NCI-H1436 (cell line): ENCODE measurements at places on chromosomes 2 and 18.

GRCh38 chr2:227479865-227480475, 8.0 kb downstream of the AGFG1 start:
- DNase-seq = no peak

- DNase-seq = no peak
Measured at GRCh38 chr18:45782662-45783061, 42.8 kb upstream of the SIGLEC15 start.

GRCh38 chr2:946073-946948, 4.3 kb upstream of the SNTG2 start:
- DNase-seq = no peak

- no peak for DNase-seq
Measured at GRCh38 chr2:401019-401679, 113.3 kb upstream of the ALKAL2 start.

DNA sequence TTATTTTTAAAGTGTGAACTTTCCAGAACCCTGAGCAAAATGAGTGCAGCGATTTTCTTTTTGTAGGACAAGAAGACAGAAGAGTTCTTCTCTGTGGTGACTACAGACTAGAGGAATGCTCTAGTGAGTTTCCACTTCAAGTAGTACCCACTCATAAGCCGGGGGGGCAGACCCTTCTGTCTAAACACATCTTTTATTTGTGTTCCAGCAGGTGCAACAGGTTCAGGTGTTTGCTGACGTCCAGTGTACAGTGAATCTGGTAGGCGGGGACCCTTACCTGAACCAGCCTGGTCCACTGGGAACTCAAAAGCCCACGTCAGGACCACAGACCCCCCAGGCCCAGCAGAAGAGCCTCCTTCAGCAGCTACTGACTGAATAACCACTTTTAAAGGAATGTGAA, 25.2 kb downstream of the PTRHD1 start:
- DNase-seq = no peak
